ENCODE measurements at places on chromosomes 11 and 22.

- DNase-seq: no peak
Measured at GRCh38 chr22:42261296-42261695, 9.2 kb downstream of the TCF20 start.

GRCh38 chr11:78981153-78981552 lies 406.5 kb upstream of the NARS2 start:
- no peak for DNase-seq

DNA sequence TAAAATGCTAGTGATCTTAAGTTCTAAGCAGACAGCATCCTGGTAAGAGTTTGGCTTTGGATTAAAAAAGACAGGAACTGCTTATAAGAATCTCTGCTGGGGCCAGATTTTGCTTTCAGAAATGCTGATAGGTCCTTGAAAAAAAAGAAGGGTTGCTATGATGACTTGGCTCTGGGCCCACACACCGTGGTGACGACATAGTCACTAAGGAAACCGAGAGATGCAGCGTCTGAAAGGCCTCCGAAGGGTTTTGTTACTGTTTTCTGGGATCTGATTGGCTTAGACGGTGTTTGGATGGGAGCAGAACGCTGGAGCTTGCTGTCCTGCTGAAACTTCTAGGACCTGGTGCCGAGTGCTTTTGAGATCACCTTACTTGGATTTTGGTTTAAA lies 8.4 kb downstream of the FAM118A start:
- DNase-seq: peak; percentile 90

DNA sequence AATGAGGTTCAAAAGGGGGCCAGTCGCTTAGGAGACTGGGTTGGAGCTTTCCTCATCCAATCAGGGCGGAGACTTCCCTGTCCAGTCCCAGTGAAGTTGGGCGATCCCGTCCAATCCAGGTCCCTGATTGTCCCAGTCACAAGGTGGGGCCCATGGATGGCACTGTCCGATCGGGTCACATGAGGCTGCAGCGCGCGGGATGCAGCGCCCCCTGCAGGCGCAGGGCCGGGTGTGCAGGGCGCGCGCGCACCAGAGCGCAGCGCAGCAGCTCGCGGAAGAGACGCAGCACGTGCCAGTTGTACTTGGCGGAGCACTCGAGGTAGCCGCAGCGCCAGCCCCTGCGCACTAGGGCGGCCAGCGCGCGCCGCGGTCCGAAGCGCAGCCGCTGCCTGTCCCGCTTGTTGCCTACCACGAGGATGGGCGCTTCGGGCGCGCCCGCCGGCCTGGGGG lies 2.3 kb downstream of the RASL10A start:
- DNase-seq: peak; percentile 63

- no peak for DNase-seq
Measured at GRCh38 chr11:76335842-76336241, 45.1 kb downstream of the THAP12 start.

DNA sequence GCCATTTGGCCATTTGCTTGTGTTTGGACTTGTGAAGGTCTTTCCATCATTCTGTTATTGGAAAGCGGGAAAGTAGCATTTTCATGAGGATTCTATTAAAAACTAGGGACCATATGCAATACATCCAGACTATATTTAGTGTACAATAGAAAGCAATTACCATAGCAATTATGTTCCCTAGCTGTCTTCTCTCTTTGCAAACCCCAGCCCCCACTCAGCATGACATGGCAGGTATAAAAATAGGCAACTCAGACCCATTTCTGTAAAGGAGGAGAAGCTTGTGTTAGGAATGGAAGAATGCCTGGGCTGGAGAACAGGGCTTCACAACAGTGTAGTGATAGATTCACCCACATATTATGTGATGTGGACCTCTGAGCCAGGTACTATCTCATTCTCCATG lies 12.4 kb downstream of the OR51B6 start:
- DNase-seq: no peak

GRCh38 chr11:47506795-47507562 lies 46.0 kb downstream of the CELF1 start:
- no peak for DNase-seq

GRCh38 chr11:88335284-88335683 lies 2.3 kb downstream of the CTSC start:
- no peak for DNase-seq

GRCh38 chr22:22940961-22941605 lies 53.5 kb downstream of the IGLL5 start:
- no peak for DNase-seq

GRCh38 chr11:119788911-119789560 lies 60.0 kb upstream of the NECTIN1 start:
- no peak for DNase-seq

GRCh38 chr11:8963569-8964323 lies 496 bp downstream of the TMEM9B start:
- DNase-seq: peak; percentile 80

DNA sequence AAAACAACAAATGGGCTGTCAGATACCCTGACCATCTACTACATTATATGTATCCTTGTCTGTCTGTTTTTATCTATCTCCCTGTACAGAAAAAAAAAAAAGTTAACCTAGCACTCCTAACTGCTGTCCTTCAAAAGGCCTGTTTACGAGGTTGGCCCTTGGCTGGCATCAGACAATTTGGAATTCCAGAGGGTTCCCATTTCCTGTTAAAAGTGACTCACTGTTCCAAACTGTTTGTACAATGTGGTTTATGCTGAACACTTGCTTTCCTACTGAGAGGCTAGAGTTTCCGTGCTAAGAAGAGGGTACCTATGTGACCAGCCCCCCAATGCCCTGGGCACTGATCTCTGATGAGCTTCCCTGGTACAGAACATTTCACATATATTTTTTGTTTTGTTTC lies 65.9 kb upstream of the HMGXB4 start:
- DNase-seq: peak; percentile 21

- DNase-seq: no peak
Measured at GRCh38 chr11:7314811-7315604, 63.3 kb downstream of the SYT9 start.

GRCh38 chr11:48307760-48308386 lies 1.9 kb downstream of the OR4S1 start:
- DNase-seq: peak; percentile 52

GRCh38 chr22:28279888-28280287 lies 360.8 kb upstream of the PITPNB start:
- DNase-seq: no peak

DNA sequence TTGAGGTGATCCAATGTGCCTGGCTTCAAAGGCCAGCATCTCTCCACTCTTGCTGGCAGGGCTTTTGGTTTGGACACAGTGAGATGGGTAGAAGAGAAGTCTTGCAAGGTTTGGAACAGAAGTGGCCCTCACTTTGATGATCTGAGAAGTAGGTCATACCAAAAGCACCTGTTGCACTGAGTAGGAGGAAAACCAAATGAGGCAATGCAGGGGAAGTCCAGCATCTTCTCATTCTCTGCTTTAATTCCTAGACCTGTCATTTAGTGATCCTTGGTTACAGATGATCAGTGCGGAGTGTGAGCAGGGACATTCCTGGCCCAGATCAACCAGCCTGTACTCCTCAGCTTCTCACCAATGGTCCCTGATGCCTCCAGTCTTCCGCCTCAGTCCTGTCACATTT lies 990.5 kb downstream of the OPCML start:
- no peak for DNase-seq

DNA sequence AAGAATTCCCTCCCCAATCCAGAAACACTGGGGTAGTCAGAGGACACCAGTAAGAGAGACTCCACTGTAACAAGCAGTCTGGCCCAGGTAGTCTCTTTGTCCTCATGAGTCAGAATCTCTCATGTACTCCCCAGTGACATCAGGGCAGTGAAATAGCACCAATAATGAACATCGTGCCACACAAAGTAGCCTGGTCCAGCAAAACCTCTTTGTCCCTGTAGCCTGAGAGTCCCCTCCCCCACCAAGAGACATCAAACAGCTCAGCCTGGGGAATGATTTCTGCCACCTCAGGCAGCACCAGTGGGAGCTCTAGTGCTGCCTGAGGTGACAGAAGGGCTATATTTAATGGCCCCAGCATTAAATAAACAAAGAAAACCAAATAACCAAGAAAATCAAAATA lies 88.1 kb downstream of the SBF2 start:
- no peak for DNase-seq

DNA sequence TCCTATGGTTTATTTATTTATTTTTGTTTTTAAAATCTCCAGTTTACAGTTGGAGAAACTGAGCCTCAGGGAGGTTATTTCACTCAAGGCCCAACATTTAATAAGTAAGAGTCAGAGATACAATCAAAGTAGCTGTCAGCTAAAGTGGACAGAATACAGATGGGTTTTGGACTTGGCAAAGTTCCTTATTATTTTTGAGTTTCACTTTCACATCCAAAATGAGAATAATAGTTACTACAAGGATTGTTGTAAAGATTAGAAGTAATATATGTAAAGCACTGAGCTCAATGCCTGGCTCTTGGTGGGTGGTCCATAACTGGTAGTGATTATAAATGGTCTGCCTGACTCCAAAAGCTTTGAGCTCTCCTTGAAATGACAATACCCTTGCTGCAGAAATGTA lies 87.5 kb upstream of the SESN3 start:
- no peak for DNase-seq

GRCh38 chr11:101176381-101176780 lies 46.8 kb upstream of the PGR start:
- no peak for DNase-seq

DNA sequence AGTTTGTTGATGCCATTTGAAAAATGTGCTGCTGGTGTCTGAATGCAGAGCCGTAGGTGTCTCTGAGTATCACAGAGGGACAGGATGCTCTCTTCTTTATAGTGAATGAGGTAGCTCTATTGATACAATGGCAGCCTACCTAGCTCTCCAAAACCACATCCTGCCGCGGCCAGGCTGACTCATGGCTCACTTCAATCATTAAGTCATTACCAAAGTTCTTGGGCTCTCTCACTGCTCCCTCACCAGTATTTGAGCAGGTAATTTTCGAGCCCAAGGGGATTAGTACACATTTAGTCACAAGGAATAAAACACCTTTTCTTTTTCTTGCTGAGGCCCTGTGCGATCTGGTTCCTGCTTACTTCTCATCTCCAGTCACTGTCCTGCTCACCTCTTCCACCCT lies 509.0 kb upstream of the LARGE1 start:
- DNase-seq: no peak

DNA sequence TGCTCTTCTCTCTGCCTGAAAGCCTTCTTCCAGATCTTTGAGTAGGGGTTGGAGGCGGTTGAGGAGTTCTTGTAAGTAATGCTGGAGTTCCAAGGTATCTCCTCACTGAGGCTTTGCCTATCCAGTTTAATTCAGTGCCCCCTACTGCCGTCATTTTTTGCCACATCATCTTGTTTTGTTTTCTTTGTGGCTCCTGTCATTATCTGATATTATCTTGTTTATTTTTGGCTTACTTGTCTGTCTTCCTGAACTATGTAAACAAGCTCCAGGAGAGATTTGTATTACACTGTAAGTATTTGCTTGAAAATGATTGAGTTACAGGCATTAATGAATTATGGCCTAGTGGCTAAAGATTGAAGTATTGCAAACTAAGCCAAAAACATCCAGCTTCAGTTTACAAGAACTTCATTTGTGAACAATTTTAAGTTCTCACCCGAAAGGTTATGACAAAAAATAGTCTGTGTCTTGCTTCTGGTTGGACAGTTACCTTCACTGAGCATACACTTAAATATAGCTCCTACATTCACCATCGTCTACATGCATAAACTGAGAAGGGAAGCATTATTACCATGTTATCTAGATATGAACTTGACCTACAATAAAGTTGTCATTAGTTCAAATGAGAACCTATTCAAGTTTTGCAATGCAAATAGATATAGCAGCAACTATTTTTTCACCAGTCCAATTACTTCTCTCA lies 154.8 kb downstream of the ARHGAP42 start:
- no peak for DNase-seq

GRCh38 chr22:48708558-48709245 lies 1119.0 kb downstream of the BRD1 start:
- DNase-seq: no peak

GRCh38 chr11:19474211-19474610 lies 233.5 kb upstream of the E2F8 start:
- DNase-seq: no peak

DNA sequence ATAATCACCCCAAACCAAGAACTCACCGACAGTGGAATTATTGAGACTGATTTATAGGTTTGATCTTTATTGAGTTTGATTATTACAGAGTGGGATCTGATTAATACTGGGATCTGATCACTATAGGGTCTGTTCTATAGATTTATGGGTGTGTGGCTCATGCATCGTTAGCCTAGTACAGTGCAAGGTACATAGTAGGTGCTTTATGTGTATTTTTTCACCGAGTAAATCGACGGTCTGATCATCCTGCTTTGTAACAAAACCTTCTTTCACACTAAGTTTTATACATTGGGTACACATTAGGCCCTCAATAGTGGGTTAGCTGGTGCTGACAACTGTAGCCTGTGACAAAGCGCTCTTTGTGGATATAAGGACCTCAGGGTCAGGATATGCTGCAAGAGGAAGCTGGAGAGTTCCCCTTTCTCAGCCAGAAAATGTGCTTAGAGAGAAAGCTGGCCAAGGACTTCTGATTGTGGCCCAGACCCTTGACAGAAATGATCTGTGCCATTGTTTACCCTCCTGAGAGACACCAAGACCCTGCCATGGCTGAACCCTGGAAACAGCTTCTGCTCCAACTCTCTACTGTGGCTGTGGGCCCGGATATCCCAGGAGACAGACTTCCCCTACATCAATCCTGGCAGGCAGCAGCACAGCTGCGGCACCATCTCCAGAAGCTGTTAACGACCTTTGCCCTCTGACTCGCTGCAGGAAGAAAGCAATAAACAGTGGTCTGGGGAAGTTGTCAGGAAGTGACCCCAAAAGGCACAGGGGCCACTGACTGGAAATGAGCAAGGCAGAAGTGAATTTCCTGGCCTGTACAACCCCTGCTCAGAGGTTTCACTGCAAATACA lies 16.1 kb upstream of the TPP1 start:
- DNase-seq: peak; percentile 51

DNA sequence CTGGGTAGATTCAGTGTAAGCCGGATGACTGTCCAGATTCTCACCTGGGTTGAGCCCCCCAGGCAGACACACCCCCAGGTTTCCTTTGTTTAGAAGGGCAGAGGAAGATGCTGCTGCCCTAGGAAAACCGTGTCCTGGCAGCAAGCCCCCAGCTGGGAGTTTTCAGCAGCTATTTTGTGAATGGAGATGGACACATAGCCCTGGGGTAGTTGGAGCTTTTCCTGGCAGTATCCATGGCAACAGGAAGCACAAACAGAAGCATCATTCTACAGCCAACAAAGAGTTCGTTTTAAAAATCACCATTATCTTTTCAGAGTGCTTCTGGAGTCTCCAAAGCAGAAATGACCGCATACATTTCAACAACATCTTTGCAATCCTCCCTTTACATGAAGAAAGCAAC lies 245.5 kb downstream of the BRD1 start:
- no peak for DNase-seq

GRCh38 chr11:91798240-91798639 lies 426.4 kb upstream of the FAT3 start:
- no peak for DNase-seq

DNA sequence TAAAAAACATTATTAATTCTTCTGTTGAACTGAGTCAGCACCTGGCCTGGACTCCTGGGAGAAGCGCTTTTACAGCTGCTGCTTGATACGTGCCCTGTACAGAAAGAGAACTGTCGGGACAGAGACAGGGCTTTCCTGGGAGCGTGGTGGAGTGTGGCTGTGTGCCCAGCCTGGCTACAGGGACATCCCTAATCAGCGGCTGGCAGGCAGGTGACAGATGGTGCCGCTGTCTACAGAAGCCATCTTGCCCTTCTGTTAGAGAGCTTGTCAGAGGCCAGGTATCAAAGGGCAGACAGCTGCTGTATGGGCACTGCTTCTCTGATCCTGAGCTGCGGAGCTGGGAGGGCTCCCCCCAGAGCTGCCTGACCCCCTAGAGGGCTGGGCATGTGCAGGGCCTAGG lies 361.8 kb downstream of the TENM4 start:
- no peak for DNase-seq

All from AG08396 (cell line).